Karpas-422 (cell line): ENCODE measurements at places on chromosomes 11 and 22.

- DNase-seq, result no peak
Observed at GRCh38 chr22:42431401-42432019, 693 bp downstream of the NFAM1 start.

GRCh38 chr11:16335236-16335962 is 20.9 kb downstream of the SOX6 start:
- no peak for DNase-seq

- peak; percentile 49 for DNase-seq
Observed at GRCh38 chr11:68498321-68498720, 37.8 kb downstream of the PPP6R3 start.

DNA sequence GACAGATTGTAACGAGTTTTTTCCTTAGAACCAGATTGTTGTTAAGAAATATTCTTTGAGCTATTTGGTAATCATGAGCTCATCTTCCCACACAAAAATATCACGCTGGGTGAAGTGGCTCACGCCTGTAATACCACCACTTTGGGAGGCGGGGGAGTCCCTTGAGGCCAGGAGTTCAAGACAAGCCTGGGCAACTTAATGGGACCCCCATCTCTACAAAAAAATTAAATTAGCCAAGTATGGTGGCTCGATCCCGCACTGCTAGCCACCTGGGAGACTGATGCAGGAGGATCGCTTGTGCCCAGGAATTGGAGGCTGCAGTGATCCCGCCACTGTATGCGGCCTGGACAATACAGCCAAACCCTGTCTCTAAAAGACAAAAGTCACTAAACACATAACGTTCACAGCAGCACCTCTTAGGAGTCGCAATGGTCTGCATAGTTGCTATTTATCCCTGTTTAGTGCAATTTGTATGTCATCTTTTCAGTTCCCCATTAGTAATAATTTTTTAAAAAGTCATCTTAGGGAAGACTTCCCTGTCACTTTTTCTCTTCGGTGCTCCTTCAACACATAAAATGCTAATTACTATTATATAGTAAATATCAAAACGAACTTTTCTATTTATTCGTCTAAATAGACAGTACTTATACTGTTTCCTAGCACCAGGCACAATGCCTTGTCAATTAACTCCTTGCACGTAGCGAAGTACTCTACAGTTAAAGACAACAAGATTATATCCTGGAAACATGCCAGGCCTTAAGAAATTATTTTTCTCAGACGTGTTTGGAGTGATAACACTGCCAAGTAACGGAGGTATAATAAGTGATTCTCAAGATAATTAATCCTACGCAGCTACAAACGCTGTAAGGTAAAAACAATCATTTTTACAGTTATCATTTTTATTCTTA is 1.1 kb downstream of the ST13 start:
- peak; percentile 48 for DNase-seq

GRCh38 chr11:76698321-76699043 is 27.9 kb upstream of the LRRC32 start:
- peak; percentile 84 for DNase-seq

DNA sequence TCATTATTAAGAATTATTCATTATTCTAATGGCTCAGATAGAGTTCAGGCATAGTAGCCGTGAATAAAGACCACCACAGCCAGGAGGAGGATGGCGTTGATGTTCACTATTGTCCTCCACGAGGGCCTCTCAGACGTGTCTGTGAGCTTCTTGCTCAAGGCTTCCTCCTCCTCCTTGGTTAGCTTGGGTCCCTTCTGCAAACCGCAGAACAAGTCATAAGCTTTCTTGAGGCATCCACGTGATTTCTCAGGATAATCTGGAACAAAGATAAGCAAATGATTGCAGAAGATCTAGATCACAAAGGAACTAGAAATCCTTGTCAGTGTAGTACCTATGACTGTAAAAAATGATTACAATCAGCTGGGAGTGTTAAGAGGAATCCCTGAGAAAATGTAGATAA is 13.6 kb upstream of the RFPL2 start:
- no peak for DNase-seq

DNA sequence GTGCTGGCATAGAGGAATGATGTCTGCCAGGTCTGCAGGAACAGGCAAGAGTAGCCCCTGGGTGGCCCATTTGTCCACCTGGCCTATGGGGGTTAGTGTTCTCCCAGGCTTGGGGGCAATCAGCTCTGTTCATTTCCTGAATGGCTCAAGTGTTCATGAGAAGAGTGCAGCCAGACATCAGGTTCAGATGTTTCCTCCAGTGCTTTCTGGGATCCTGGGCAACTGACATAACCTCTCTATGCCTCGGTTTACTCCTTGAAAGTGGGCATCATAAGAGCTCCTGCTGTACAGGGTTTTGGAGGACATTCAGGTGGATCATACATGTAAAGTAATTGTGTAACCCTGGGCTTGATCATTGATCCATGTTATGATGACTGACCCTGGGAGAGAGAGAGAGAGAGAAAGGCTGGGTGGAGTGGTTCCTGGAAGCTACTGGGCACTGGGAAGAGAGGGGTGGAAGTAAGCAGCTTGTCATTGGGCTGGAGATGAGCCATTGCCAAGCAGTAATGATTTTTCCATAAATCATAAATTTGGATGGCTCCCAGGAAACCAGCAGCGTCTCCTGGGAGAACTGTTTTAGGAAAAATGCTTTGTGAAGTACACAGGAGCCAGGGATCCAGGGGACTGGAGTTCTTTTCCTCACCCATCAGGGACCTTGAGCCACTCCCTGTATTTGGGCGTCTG is 30.2 kb upstream of the ACCSL start:
- DNase-seq, result no peak

DNA sequence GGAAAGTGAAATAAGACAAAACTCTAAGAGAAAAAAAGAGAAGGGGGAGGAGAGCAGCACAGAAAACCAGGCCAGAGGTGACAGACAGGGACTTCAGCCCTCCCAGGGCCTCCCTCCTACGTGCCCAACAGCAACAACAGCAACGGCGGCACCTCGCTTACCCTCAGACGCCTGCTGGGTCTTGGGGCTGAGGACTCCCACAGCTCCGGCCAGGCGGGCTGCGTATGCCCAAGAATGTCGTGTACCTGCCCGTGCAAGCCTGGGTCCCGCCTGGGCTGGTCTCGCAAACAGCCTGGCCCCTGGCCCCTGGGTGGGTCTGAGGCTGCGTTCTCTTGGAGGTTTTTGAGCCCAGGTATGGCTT is 30.5 kb downstream of the ARAP1 start:
- DNase-seq, result no peak

GRCh38 chr22:19488884-19489843 is 9.4 kb downstream of the CDC45 start:
- peak; percentile 46 for DNase-seq

GRCh38 chr22:19663286-19663815 is 51.0 kb upstream of the SEPTIN5 start:
- no peak for DNase-seq

- no peak for DNase-seq
Observed at GRCh38 chr11:9187616-9188015, 77.5 kb downstream of the DENND5A start.

- no peak for DNase-seq
Observed at GRCh38 chr11:95337175-95337957, 106.4 kb upstream of the SESN3 start.
